ENCODE measurements at places on chromosomes 7 and 10. TPM values are rescaled to one million over a fixed set of nuclear protein-coding genes. Genes with fewer than 3 reads are reported as not detected.

Gene PHF14
- total RNA-seq: 18.3 TPM

Gene SLC35G1
- total RNA-seq: 9.1 TPM

Gene AOAH
- 0.15 TPM for total RNA-seq

Gene TRIM56
- total RNA-seq: 15.6 TPM

Gene WEE2
- not detected for total RNA-seq

Gene GNGT1
- not detected for total RNA-seq

Gene ACSM6
- total RNA-seq: not detected

Gene CROT
- total RNA-seq: 6.5 TPM

Gene DDX56
- total RNA-seq: 115 TPM

All from A549 treated with Hydrocortisone at 1 μM for 4 hours (cell line).